ENCODE measurements at places on chromosomes 12 and 14.

GRCh38 chr12:67452119-67452805 lies 183.1 kb downstream of the CAND1 start:
- no peak for DNase-seq

DNA sequence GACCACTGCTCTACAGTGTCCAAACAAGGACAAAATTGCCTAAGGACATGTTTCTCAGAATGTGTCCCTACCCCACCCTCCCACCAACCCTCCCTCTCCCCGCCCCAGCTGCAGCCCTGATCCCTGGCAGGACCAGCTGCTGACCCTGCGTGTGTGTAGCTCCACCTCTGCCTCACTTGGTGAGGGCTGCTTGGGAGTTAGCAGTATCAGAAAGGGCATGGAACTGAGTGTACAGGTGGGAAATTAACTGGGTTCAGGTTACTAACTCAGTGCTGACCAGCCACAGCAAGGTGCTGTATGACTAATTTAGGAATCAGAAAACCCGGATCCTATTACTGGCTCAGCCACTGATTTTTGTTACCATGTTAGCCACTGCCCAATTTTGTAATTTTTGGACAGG lies 11.3 kb upstream of the PLEKHD1 start:
- no peak for DNase-seq

DNA sequence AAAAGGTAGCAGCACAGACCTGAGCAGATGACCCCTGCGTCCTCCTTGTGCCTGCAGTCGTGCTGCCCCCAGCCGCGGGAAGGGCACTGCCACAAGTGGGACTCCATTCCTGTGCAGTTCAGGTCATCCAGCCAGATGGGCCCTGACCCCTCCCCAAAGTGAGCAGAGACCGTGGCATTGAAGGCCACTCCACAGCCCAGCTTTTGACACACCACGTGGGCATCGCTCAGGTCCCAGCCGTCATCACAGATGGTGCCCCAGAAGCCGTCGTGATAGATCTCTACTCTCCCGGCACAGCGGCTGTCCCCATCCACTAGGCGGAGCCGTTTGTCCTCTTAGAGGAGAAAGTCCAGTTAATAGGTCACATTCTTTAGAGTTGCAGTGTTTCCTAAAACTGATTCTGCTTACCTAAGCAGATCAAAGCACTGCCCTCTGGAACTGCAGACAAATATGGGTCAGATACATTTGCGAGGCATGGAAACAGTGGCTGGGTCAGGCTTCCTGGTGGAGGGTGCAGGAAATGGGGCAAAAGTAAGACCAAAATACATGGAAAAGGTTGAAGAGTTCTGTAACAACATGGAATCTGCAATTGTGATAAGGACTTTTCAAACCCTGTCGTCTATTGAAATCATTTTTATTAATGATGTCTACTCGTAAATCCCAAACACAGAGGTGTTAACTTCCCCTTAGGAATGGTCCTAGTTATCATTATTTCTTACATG lies 69.4 kb downstream of the CD163L1 start:
- DNase-seq = peak; percentile 71

- no peak for DNase-seq
Observed at GRCh38 chr14:88545256-88545655, 9.6 kb downstream of the PTPN21 start.

DNA sequence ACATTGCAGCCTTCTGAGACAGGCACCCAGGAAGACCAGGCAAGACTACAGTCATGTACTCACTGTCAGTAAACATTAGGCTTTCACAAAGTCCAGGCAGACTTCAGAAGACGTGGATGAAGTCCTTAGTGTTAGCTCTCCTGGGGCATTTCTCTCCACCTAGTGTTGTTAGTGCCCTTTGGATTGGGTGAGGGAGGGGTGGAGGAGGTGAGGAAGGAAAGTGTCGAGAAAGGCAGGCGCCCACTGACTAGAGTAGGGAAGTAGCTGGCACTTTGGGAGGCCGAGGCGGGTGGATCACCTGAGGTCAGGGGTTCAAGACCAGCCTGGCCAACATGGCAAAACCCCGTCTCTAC lies 20.2 kb downstream of the TMEM229B start:
- no peak for DNase-seq

DNA sequence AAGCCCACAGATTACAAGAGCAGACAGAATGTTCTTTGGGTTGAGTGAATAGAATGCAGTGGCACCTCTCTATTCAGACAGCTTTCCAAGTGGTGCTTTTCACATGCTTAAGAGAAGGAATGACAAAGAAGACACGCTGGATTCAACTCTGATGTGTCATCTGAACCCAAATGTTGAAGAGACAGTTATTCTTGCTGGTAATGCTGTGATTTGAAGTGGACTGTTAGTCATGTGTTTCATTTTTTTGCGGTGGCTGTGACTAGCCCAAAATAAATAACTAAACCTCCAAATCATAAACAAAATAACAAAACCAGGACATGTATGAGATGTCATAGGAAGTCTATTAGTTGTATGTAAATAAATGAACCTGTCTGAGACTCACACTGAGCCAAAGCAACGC lies 391.8 kb upstream of the PRICKLE1 start:
- DNase-seq = no peak

DNA sequence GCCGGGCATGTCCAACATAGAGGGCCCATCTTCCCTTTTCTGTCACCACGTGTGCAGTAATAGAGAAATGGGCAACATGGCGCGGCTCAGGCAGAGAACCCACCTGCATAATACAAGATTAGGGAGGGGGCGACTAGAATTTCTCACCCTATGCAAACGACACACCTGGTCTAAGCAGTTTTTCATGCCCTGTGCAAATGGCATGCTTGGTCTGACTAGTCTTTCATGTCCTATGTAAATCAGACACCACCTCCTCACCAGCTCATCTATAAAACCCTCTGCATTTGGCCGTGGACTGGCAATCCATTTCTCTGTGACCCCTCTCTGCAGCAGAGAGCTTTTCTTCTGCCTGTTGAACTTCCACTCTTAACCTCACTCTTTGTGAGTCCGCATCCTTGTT lies 180.2 kb upstream of the PZP start:
- DNase-seq = no peak

- no peak for DNase-seq
Observed at GRCh38 chr12:131245564-131246355, 292.1 kb downstream of the ADGRD1 start.

DNA sequence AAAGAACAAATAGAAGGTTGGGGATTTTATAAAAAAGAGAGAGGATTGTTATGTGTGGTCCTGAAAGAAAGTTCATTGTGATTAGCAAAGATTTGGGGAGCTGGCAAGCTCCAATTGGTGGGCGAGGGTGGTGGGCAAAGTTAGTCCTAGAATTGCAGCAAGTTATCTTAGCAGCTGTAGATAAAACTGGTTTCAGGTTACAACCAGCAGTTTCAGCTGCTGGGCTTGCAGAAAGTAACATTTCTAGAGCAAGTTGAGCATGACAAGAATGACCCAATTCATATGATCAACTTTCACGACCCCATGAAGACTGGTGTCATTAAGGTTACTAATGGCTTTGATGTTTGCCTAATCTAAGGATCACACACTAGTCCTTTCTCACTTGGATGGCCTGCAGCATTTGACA lies 177.9 kb upstream of the NUDT4 start:
- DNase-seq = no peak

GRCh38 chr12:62629413-62629812 lies 162.8 kb downstream of the MON2 start:
- no peak for DNase-seq

DNA sequence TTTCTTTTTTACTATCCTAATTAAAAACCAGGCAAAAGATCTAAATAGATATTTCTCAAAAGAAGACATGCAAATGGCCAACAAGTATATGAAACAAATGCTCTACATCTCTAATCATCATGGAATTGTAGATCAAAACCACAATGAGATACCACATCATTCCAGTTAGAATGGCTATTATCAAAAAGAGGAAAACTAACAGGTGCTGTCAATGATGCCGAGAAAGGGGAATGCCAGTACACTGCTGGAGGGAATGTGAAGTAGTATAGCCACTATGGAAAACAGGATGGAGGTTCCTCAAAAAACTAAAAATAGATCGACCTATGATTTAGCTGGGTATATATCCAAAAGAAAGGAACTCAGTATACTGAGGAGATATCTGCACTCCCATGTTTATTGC lies 39.0 kb upstream of the C12orf75 start:
- DNase-seq = no peak

GRCh38 chr12:108518101-108518715 lies 3.1 kb downstream of the FICD start:
- no peak for DNase-seq

Data from SK-MEL-5 (cell line).